ENCODE measurements at places on chromosomes 1 and 21. TPM values are rescaled to one million over a fixed set of nuclear protein-coding genes. Genes with fewer than 3 reads are reported as not detected.
A peak's percentile ranks its signal among the peaks of the same experiment; 100 is the strongest.

The FMO2 gene
- 46.2 TPM for total RNA-seq

The OLFML2B gene
- 6.7 TPM for total RNA-seq

The GJB3 gene
- total RNA-seq: not detected

The FMO4 gene
- 1.7 TPM for total RNA-seq

The GCSAML gene
- total RNA-seq: 0.23 TPM

The NEGR1 gene
- 58.8 TPM for total RNA-seq

The IFNLR1 gene
- 1.5 TPM for total RNA-seq

The EXO1 gene
- total RNA-seq: not detected

The ZBTB21 gene
- total RNA-seq: 15.1 TPM

DNA sequence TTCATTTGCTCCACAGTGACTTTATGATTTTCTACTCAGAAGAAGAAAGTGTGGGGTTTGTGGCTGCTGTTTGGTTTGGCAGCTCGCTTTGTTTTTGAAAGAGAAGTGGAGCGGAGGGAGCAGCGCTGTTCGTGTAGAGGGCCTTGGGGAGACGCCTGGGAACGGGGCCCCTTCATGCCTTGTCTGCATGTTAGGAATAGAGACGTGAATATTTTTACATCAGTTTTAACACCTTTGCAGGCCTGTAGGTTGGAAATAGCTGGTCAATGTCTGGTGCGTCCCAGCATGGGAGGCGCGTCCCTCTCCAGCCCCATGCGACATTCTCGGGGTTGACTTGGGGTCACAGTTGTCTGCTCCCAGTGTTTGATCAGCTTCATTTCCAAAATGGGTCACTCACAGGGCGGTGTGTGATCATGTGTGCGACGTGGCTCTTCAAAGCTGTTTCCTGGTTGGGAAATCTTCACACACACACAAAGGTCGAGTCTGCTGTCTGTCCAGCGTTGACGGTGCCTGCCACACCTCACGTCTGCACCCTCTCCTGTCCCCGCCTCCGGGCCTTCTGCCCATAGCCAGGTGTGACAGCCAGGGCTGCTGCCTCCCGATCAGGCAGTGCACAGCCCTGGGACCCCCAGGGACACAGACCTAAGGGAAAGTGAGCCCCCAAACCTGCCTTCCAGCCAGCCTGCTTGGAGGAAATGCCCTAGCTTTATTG is 149.2 kb downstream of the PSMG1 start:
- H3K27me3 ChIP-seq: no peaks in the 10 kb centered on the region
- DNase-seq: no peak
- no peaks in the 10 kb centered on the region for H3K4me1 ChIP-seq
- no peaks in the 10 kb centered on the region for H3K36me3 ChIP-seq

DNA sequence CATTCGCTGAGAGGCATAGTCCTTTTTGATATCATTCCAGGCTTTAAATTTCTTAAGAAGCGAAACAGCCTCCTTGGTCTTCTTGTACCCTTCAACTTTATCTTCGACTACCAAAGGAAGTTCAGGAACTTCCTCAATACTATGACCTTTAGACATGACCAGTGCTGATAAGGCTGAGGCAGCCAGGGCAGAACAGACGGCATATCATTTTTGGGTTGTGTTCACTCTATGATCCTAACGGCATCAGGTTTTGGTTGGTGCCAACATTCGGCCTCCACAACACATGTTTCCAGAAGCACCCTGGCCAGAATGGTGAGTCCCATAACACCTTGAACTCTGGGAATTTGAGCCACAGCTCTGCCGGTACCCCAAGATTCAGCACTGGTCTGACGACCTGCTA is 31.4 kb upstream of the MYOC start:
- no peak overlapping the region for H3K27ac ChIP-seq
- H3K4me1 ChIP-seq: peaks cover 6% of the 10 kb centered on the region
- H3K4me3 ChIP-seq: no peak overlapping the region
- H3K27me3 ChIP-seq: no peaks in the 10 kb centered on the region
- no peaks in the 10 kb centered on the region for H3K36me3 ChIP-seq

GRCh38 chr1:9324246-9325096 is 31.8 kb downstream of the SPSB1 start:
- peaks cover 96% of the 10 kb centered on the region for H3K4me1 ChIP-seq
- no peak for DNase-seq
- H3K27ac ChIP-seq: peak overlapping the region; percentile 87
- H3K36me3 ChIP-seq: no peaks in the 10 kb centered on the region

DNA sequence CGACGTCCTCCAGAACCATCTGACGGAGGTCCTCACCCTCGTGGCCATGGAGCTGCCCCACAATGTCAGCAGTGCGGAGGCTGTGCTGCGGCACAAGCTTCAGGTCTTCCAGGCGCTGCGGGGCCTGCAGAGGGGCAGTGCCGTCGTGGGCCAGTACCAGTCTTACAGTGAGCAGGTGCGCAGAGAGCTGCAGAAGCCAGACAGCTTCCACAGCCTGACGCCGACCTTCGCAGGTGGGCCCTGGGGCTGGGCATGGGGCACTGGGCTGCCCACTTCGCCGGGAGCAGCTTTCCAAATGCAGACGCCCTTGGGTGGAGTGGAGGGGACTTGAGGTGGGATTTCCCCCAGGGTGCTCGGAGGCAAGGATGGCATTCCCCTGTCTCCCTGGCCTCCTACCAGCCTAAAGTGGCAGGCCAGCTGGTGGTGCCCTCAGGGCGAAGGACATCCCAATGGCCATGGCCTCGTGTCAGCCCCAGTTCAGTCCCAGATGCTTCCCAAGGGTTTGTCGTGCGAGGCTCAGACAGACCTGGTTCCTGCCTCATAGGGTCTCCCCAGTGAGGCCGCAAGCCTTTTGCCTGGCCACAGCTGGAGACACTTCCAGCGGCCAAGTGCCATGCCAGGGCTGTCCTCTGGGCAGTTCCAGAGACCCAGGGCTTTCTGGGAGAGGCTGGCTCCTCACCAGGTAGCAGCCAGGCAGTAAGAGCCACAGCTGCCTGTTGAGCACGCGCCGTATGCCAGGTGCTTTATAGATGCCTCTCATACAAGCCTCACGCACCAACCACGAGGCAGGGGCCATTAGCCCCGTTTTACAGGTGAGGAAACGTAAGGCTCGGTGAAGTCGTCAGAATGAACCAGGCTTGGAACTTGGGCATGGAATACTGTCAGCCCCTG is 27.8 kb downstream of the H6PD start:
- H3K27me3 ChIP-seq: no peaks in the 10 kb centered on the region
- peaks cover 26% of the 10 kb centered on the region for H3K4me1 ChIP-seq
- no peak overlapping the region for H3K4me3 ChIP-seq
- peaks cover 59% of the 10 kb centered on the region for H3K36me3 ChIP-seq
- DNase-seq: no peak

DNA sequence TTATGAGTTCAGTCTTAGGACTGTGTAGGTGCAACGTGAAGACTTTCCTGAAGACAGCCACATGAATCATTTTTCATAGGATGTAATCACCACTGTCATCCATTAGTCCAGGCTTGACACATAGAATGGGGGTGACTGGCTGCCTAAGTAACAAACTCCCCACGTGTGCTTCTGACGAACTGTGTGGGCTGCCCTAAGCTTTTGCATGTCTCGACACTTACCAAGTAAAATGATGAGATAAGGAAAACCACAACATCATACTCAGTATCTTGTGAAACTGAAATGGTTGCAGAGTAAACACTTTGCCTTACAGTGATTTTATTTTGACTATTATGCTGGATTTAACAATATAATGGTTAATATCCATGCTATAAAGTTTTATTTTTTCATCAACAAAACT is 19.5 kb downstream of the ERG start:
- no peaks in the 10 kb centered on the region for H3K36me3 ChIP-seq
- H3K4me1 ChIP-seq: peaks cover 24% of the 10 kb centered on the region
- no peak overlapping the region for H3K4me3 ChIP-seq
- H3K27me3 ChIP-seq: peaks cover 7% of the 10 kb centered on the region
- no peak overlapping the region for H3K27ac ChIP-seq

- H3K4me3 ChIP-seq: peak overlapping the region; percentile 98
- H3K4me1 ChIP-seq: peaks cover 42% of the 10 kb centered on the region
- H3K36me3 ChIP-seq: no peaks in the 10 kb centered on the region
- DNase-seq: no peak
- peak overlapping the region; percentile 98 for H3K27ac ChIP-seq
- no peaks in the 10 kb centered on the region for H3K27me3 ChIP-seq
These were observed 1.2 kb upstream of the LUZP1 start for GRCh38 chr1:23169727-23170335.

- DNase-seq: no peak
- no peak overlapping the region for H3K27ac ChIP-seq
- H3K36me3 ChIP-seq: no peaks in the 10 kb centered on the region
These were observed 4.5 kb downstream of the TMEM125 start for GRCh38 chr1:43274125-43274803.

- H3K4me3 ChIP-seq: no peak overlapping the region
- DNase-seq: no peak
- H3K27ac ChIP-seq: peak overlapping the region; percentile 12
- H3K36me3 ChIP-seq: no peaks in the 10 kb centered on the region
- H3K27me3 ChIP-seq: no peaks in the 10 kb centered on the region
These were observed 16.4 kb downstream of the CAPZA1 start for GRCh38 chr1:112636056-112636455.

DNA sequence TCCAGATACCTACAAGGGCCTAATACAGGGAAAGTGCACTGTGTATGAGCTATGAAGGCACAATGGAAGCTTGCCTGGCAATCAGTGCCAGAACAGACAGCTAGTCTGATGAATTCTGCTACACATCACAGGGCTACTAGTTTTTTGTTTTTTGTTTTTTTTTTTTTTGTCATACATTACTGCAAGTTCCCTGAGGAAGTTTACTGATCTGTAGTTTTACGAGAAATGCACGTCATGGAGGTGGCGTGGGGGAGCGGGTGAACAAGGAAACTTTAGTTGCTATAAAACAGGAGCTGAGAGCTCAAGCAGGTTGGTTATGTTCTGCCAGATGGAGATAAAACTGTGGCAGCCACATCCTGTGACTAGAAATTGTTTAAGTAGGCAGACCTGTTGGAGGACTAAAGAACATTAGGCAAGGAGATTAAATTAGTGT is 17.7 kb downstream of the PTPRC start:
- no peak overlapping the region for H3K4me3 ChIP-seq
- H3K36me3 ChIP-seq: no peaks in the 10 kb centered on the region
- H3K27ac ChIP-seq: no peak overlapping the region
- DNase-seq: no peak
- no peaks in the 10 kb centered on the region for H3K27me3 ChIP-seq
- H3K4me1 ChIP-seq: no peaks in the 10 kb centered on the region

DNA sequence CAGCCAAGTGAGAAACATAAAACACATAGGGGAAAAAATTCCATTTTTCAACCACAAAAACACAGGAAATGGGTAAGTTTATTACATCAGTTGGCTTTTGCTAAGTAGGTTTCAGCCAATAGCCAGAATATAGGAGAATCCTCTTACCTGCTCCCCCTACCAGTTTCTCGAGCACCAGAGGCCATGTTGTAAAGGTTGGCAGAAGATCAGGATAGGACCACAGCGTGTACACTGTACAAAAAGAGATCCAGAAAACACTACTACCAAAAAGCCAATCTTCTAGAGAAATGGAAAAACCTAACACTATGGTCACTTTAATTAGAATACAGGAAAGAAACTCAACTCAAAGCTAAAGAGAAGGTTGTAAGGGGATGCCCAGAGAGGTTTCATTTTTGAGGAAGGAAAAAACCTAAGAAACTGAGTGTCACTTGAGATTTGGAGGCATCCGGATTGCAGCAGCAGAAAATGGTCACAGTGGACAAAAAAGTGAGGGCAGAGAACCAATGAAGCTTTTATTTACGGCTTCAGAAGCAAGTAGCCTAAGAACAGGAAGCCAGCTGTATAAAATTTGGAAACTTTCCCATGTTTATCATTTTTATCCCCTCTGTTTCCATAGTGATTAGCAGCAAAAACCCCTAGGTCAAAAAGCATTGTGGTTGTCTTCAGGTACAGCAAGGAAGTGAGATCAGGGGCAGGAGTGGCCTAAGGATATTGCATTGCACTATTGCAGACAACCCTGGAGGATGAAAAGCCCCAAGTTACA is 2.9 kb downstream of the EIF2D start:
- DNase-seq: no peak
- H3K4me1 ChIP-seq: peaks cover 8% of the 10 kb centered on the region
- H3K27ac ChIP-seq: no peak overlapping the region
- no peak overlapping the region for H3K4me3 ChIP-seq
- H3K36me3 ChIP-seq: peaks cover 65% of the 10 kb centered on the region

DNA sequence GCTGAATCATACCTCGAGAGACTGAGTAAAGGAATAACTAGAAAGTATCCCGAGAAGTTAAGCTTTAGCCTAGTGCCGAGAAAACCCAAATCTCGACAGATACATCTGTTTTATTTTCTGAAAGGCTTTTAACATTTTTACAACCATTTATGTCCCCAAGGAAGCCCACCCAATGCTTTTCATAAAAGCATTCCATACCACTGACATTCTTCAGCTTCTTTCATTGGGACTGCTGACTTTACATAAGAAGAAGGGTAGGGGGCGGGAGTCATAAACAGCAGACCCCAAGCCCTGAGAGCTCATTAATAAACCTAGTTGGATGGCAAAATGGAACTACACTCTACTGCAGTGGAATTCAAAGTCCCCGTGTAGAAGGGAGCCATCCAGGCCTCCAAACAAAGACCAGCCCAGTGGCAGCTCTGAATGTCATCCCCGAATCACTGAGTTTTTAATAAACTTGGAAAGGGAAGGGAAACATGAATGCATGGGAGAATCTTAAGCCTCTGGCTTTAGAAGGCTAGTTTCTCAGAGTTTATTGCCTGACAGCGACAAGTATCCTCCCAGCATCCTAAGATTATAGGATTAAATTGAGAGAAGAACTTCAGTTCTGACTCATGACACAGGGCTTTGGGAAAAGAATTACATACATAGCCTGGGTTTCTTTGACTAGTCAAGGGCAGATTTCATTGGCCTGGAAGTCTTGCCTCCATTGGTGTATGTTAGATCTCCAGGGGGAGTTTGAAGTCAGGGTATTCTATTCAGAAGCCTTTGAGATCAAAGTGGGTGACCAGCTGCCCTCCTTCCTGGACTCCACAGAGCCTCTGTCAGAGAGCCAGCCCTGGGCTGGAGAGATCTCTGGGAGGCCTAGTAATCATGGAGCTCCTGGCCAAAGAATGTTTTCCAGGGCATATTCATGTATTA is 3.7 kb downstream of the ATF3 start:
- no peak overlapping the region for H3K27ac ChIP-seq
- H3K4me3 ChIP-seq: no peak overlapping the region
- H3K27me3 ChIP-seq: peaks cover 4% of the 10 kb centered on the region
- DNase-seq: no peak
- peaks cover 28% of the 10 kb centered on the region for H3K4me1 ChIP-seq

Measured in esophagus muscularis mucosa (tissue), 4 donors.